ENCODE measurements at places on chromosomes 5 and 9.

GRCh38 chr9:104247899-104248460 lies 153.9 kb downstream of the SMC2 start:
- H3K27me3 ChIP-seq, result no peaks in the 10 kb centered on the region
- no peak overlapping the region for H3K4me3 ChIP-seq
- H3K4me1 ChIP-seq, result no peaks in the 10 kb centered on the region
- no peak for DNase-seq

GRCh38 chr9:133505901-133506652 lies 18.7 kb downstream of the MYMK start:
- no peaks in the 10 kb centered on the region for H3K27me3 ChIP-seq
- H3K36me3 ChIP-seq, result no peaks in the 10 kb centered on the region
- no peak for DNase-seq
- H3K4me1 ChIP-seq, result peaks cover 23% of the 10 kb centered on the region

DNA sequence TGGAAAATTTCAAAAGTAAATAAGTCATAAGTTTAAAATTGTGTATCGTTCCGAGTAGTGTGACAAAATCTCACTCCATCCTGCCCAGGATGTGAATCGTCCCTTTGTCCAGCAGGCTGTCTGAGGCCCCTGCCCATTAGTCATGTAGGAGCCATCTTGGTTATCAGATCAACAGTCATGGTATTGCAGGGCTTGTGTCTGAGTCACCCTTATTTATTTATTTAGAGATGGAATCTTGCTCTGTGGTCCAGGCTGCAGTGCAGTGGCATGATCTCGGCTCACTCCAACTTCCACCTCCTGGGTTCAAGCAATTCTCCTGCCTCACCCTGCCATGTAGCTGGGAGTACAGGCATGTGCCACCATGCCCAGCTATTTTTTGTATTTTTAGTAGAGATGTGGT lies 30.2 kb downstream of the ITGA2 start:
- peaks cover 13% of the 10 kb centered on the region for H3K4me1 ChIP-seq
- peaks cover 6% of the 10 kb centered on the region for H3K27me3 ChIP-seq
- H3K36me3 ChIP-seq, result no peaks in the 10 kb centered on the region
- H3K27ac ChIP-seq, result no peak overlapping the region
- DNase-seq, result no peak

DNA sequence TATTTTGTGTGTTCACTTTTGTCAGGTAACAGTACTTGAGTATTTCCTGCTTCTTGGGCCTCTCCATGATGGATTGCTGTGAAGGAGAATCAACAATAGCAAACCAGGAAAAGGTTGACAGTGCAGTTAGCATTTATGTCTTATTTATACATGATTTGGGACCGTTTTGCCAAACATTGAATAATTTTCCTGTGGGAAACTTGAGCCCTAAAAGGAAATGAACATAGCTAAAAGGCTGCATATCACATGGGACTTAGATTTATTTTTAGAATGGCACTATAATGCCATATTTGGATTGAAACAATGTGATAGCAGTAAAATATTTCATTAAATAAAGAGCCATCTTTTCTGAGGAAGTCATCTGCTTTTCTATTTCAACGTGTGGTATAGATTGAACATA lies 15.3 kb downstream of the GPR21 start:
- peaks cover 3% of the 10 kb centered on the region for H3K36me3 ChIP-seq
- H3K4me3 ChIP-seq, result no peak overlapping the region
- DNase-seq, result no peak
- peaks cover 4% of the 10 kb centered on the region for H3K4me1 ChIP-seq

GRCh38 chr5:58074222-58074621 lies 385.7 kb downstream of the PLK2 start:
- no peaks in the 10 kb centered on the region for H3K4me1 ChIP-seq
- DNase-seq, result no peak
- no peaks in the 10 kb centered on the region for H3K36me3 ChIP-seq

DNA sequence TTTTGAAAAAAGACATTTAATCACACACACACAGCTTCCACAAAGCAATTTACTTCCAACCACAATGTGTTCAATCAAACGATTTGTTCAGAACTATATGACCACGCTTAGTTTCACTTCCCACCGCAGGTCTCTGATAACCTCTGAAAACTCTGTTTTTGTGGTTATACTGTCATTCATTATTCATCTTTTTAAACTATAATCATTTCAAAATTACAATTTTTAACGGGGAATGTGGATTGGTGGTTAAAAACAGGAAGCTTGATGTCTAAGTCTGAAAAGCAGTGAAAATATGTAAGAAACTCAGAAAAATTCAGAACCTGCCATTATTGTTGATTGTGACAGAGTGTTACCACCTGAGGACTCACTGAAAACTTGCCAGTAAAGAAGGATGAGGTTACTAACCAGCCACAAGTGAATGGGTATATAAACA lies 12.7 kb upstream of the TMEM174 start:
- peaks cover 30% of the 10 kb centered on the region for H3K4me1 ChIP-seq
- DNase-seq, result peak; percentile 91
- H3K27ac ChIP-seq, result peak overlapping the region; percentile 25
- H3K27me3 ChIP-seq, result peaks cover 65% of the 10 kb centered on the region
- no peaks in the 10 kb centered on the region for H3K36me3 ChIP-seq

DNA sequence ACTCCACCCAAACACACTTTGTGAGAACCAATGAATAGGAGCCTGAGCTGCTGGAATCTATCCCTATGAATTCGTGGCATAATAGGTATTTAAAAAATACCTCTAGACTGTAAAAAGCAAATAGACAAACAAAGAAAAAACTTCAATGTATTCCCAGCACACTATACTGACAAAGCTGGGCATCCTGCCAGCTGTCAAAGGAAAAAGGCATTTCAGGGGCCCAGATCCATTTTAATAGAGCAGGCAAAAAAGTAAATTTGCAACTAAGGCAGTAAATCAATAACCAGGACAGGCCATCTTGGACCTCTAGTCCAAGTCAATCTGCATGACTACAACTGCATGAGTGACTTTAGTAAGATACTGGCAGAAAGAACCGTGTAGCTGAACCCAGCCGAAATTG lies 25.6 kb upstream of the LARP1 start:
- H3K4me3 ChIP-seq, result no peak overlapping the region
- no peak for DNase-seq
- H3K27ac ChIP-seq, result no peak overlapping the region

DNA sequence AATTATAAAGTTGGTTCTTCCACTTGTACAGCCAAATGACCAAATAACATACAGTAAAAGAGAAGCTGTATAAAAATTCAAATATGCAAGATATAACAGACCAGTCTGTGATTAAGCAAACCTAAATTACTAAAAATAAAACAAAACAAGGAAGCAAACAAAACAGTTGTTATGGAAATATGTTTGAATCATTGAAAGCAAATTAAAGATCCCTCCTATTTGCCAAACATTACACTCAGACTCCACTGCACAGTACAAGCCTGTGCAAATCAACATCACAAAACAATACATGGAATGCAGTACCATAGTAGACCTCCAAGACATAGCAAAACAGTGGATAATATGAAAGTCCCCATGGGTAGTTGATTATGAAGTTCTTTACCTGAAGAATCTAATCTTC lies 288.1 kb upstream of the PTGER4 start:
- H3K27ac ChIP-seq, result no peak overlapping the region
- no peak overlapping the region for H3K4me3 ChIP-seq
- peaks cover 2% of the 10 kb centered on the region for H3K36me3 ChIP-seq
- no peaks in the 10 kb centered on the region for H3K27me3 ChIP-seq

DNA sequence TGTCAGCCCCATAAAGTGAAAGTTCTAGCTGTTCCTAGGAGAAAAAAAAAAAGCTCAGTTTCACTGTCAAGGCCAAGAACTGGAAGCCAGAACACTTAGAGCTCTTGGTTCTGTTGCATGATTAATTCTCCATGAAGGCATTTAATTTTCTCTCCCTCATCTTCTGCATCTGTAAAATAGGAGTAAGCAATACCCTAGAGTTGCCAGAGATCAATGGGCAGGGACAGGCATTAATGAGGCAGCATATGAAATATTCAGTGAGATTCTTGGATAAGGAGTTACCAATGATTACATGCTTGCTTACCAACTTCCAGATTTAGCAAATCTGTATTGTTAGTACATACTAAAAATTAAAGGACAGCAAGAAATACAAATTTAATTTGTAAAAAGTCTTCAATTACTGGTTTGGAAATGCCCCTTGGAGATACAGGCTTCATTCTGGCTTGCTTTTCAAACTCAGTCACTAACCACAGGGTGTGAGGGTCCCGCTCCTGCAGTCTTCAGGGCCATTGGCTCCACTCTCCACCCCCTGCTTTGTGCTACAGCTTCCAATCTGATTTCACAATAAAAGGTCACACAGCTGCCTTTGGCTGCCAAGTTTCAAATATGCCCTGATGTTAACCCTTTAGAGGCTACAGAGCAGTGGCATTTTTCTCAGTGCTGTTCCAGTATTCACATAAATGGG lies 624.6 kb downstream of the BNC2 start:
- no peaks in the 10 kb centered on the region for H3K4me1 ChIP-seq
- H3K27me3 ChIP-seq, result no peaks in the 10 kb centered on the region
- no peak overlapping the region for H3K4me3 ChIP-seq
- no peak overlapping the region for H3K27ac ChIP-seq
- no peak for DNase-seq

DNA sequence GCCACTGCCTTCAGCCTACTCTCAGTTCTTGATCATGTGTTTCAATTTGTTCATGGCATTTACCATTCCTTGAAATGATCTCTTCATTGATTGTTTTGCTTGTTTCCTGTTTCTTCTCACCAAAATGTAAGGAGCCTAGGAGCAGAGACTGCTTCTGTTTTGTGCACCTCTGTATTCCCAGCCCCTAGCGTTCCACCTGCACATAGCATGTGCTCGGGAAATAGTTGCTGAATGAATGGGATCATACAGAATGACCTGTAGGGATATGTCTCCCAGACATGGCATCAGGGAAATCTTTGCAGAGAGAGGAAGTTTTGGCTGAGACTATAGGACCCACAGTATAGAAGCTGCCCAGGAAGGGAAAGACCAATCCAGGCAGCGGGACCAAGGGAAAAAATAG lies 6.2 kb upstream of the CERCAM start:
- no peak for DNase-seq
- peaks cover 41% of the 10 kb centered on the region for H3K27me3 ChIP-seq
- H3K4me3 ChIP-seq, result no peak overlapping the region
- H3K36me3 ChIP-seq, result no peaks in the 10 kb centered on the region
- no peak overlapping the region for H3K27ac ChIP-seq

DNA sequence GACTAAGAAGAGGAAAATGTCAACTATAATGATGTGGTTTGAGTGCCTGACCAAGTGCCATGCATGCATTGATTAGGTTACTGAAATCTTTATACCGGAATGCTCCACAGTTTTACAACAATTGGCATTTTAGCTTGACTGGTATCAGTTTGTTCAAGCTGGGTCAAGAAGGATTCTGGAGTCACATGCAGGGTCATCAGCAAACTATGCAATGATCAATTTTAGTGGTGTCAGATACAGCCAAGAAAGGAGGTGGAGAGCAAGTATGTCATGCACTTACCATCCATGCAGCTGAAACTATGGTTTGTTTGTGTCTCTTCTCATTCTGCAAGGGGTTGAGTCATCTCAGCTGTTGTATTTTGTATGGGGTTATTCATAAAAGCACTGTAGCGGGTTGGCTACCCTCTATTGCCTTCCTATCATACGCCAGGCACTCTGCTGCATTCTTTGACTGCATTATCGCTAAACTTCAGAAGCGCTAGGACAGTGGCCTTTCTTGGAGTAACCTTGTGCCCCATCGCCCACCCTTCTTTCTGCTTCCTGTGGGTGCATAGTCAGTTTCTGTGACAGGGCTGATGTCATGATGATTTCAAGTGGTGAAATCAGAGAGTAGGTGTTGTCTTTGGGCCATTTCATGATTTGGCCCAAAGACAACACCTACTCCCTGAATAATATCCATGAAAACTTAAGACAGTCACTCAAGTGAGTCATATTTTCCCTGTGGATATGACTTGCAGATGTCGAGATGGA lies 145.4 kb downstream of the MTX3 start:
- peak; percentile 76 for DNase-seq
- H3K4me3 ChIP-seq, result no peak overlapping the region
- H3K27ac ChIP-seq, result peak overlapping the region; percentile 73

GRCh38 chr5:151182976-151183375 lies 25.4 kb upstream of the ANXA6 start:
- H3K4me1 ChIP-seq, result peaks cover 2% of the 10 kb centered on the region
- H3K36me3 ChIP-seq, result peaks cover 23% of the 10 kb centered on the region
- no peak for DNase-seq
- no peaks in the 10 kb centered on the region for H3K27me3 ChIP-seq

DNA sequence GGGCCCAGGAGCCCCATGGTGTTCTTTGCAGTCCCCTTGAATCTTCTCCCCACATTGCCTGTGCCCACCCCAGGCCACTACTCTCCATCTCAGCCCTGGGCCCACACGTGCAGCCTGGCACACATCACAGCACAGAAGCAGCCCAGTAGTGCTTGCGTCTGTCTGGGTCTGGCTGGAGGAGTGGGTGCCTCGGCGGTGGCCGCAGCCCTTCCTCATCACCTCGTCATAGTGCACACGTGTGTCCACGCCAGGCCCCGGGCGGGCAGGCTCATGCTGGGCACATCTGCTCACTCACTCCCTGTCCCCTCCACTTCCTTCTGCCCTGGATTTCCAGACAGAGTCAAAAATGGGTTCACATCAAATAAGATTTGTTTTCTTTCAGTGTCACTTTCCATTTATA lies 33.3 kb downstream of the FGF1 start:
- H3K4me3 ChIP-seq, result no peak overlapping the region
- H3K36me3 ChIP-seq, result no peaks in the 10 kb centered on the region
- DNase-seq, result no peak
- H3K27me3 ChIP-seq, result peaks cover 10% of the 10 kb centered on the region
- no peaks in the 10 kb centered on the region for H3K4me1 ChIP-seq
- H3K27ac ChIP-seq, result no peak overlapping the region

Measured in activated CD8-positive, alpha-beta T cell treated with anti-CD3 and anti-CD28 coated beads for 36 hours (primary cell).